Activated T-helper 2 cell treated with anti-CD3 and anti-CD28 coated beads, Interferon-gamma antibody, Interleukin-2, Interleukin-4, amounts not matched to agents 10 μg/mL and 5 μg/mL and 100 μg/mL, durations not matched to agents 14 hours and 24 hours and 36 hours (primary cell): ENCODE measurements at places on chromosomes 5 and 9. TPM values are rescaled to one million over a fixed set of nuclear protein-coding genes. Genes with fewer than 3 reads are reported as not detected.

PHF24 gene
- 0.11 TPM in 1 of 2 replicates, not detected in the other for total RNA-seq

DNA sequence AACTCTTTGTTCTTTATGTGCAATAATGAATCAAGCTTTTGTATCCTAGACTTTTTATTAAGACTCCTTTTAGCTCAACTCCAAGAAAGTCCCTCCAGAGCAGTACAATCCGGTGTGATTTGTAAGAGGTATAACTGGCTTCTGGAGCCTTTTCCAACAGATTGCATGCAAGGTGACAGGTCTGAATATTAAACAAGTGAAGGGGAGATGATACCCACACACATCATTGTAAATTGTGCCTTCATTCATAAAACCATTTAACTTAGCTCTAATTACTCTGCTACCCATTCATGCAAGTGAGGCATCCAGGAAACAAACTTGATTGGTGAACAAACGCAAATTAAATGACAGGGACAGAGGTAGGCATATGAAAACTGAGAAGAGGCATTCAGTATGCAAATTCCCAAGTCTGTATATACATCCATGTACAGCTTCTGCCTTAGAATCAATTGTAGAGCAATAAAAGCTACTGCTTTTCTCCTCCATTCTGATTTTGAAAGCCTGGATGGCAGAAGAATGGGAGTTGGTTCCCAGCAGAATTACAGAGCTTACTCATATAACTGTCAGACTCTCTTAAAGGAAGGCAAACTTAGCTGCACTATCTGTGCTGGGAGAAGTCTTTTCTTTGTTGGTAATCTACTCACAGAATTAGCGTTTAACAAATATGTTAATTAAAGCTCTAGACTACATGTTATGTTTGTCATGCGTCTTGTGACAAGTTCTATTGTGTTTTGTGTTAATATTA, 261.0 kb upstream of the CDH6 start:
- H3K36me3 ChIP-seq, result no peaks in the 10 kb centered on the region
- no peaks in the 10 kb centered on the region for H3K27me3 ChIP-seq
- H3K4me1 ChIP-seq, result no peaks in the 10 kb centered on the region
- H3K27ac ChIP-seq, result no peak overlapping the region

DND1 gene
- 3.2 and 3.5 TPM in 2 replicates for total RNA-seq

DNA sequence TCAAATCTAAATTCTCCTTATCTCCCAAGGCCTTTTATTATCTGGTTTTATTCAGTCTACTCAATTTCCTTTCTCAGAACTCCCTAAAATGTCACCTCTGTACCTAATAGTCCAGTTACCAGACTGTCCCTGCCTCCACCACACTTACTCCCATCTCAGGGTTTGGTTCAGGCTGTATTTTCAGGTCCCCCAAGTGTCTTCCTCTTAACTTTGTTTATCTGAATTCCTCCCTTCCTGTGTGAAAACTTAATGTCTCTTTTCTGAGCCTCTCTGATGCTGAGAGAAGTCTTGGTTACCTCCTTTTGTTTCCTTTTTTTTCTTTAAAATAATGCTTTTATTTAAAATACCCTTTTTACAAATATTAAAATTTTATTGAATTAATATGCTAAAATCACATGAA, 133.4 kb downstream of the PAM start:
- no peak overlapping the region for H3K4me3 ChIP-seq
- no peak for DNase-seq
- H3K4me1 ChIP-seq, result peaks cover 2% of the 10 kb centered on the region
- no peaks in the 10 kb centered on the region for H3K36me3 ChIP-seq

- no peaks in the 10 kb centered on the region for H3K27me3 ChIP-seq
- no peak overlapping the region for H3K27ac ChIP-seq
- DNase-seq, result no peak
These were observed 94.5 kb downstream of the CDH6 start for GRCh38 chr5:31287985-31288384.
